ENCODE measurements at places on chromosomes 1 and 21.

DNA sequence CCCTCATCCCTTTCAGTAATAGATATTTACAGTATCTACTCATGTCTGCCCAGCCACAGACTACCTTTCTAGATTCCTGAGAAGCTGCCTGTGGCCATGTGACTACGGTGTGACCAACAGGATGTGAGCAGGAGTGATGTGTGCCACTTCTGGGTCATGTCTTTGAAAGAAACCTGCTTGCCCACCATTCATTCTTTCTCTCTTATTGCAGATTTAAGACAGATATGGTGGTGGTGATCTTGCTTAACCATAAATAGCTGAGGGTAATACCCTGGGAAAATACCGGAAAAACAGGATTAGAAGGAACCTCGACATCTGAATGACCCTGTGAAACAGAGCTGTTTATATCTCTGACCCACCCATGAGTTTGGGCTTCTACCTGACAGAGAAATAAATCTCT is 41.6 kb upstream of the GUCA2A start:
- no peak for DNase-seq

DNA sequence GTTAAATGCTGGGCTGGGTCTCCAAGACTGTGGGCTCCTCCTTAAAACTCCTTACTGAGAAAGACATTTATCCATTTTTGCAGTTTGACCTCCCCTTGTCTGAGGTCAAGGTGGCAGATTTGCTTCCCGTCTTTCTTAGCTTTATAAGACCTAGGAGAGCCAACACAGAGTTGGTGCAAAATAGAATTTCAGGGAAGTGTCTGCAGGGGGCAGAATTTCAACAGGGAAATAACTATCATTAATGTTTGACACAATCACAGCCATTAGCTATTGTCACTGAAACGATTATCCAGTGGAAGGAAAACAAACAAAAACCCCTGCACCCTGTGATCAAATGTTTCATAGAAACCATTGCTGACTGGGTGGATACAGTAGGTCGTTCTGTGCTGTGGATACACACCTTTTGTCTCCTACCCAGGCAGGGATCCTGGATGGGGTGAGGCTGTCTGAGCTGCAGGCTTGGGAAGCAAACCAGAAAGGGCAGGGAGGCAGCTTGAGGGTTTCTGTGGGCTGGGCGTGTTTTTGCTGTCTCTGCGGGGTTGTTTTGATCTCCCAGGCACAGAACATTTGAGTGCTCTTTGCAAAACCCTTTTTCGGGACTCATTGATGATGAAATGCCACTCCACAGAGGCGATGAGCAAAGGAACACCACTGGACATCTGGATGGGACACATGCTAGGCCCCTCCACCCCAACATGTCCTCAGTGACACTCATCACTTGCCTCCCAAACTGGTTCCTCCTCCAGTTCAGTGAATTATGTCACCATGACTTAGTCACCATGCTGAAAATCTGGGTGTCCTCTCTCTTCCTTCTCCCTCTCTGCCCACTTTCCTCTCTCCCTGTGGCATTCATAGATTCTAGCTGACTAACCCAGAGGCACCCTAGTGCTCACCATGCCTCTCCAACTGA is 94.2 kb upstream of the SERBP1 start:
- DNase-seq, result peak; percentile 94

DNA sequence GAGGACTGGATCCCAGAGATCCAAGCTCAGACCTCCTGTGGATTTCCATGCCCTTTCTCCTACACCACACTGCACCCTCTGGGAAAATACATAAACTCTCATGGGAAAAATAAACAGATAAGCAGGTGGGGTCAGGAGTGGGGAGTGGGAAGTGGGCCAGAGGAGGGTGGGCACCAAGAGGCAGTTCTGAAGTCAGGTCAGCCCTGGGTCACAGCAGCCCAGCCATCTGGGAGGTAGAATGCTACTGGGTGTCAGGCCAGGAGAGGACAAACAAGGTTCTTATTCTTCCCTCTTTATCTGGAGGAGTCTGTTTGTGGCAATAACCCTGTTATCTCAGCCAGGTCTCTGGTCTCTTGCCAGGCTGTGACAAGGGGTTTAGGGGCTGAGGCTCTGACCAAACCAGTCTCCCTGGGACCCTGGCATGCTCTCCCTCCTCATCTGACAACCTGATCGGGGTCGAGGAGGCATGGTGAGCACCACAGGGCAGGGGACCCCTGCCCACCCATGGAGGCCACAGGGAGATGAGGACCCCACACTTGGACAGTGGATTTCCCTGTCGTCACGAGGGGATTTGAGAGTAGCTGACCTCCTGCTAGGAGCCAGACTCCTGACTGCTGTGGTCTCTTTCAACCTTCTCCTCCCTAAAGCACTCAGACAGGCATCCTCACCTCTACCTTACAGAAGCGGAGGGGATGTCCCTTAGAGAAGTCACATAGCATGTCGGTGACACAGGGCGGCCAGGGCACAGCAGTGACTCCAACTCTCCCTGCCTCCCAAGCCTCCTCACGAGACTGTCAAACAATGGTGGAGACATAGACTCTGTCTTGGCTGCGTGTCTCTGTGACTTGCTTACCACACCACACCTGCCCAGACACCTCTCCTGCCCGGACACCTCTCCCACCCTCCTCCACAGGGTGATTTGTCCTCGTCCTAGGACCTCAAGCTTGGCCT is 51.3 kb upstream of the IFFO2 start:
- DNase-seq, result no peak

- DNase-seq, result no peak
Measured at GRCh38 chr1:16167331-16168143, 11.7 kb upstream of the EPHA2 start.

DNA sequence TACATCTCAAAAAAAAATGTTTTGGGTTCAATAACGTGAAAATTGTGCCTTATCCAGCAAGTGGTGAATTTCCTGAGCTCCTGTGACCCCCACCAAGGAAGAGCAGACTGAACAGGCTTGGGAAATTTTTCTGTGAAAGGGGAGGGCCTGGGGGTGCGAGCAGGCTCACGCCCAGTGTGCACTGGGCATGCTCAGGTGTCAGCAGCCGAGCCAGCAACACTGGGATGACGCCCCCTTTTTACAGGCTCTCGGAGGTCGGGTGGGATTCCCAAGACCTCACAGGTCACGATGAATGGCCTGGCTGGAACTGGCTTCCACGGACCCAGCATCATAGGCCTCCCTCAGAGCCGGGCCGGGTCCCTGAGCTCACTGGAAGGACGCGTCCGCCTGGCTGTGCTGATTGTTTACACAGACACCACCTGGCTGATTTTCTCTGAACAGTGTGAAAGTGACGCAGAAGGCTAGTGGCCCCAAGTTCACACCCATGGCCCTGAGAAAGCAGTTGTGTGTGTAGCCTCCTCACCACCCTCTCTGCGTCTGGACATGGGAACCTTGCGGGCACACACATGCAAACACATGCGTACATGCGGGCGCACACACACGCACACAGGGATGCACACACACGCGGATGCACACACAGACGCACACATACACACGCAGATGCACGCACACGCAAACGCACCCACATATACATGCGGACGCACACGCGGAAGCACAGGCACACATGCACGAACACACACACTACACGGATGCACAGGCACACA is 9.2 kb downstream of the CSTB start:
- DNase-seq, result no peak

- DNase-seq, result no peak
Measured at GRCh38 chr21:36751383-36751782, 52.5 kb downstream of the SIM2 start.

GRCh38 chr1:206797534-206798383 is 25.5 kb upstream of the IL10 start:
- DNase-seq, result no peak

- no peak for DNase-seq
Measured at GRCh38 chr1:66475940-66476339, 58.0 kb upstream of the SGIP1 start.

DNA sequence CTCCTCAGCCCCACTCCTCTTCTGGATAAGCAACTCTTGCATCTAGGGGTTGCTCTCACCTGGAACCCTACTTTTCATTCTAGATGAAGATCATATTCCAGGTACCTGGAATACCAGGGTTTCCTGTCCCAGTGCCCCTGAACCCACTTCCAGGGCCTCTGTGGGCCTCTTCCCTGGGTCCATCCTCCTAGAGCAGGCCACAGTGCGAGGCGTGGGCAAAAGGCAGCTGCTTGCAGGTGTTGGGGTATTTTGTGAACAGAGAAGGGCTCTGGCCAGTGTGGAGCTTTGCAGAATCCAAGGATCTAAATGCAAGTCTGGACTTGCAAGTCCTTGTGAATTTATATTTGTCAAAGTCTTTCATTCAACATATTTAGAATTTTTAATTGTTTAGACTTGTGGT is 240.4 kb upstream of the POU3F1 start:
- DNase-seq, result no peak

GRCh38 chr1:177573901-177574300 is 396.0 kb downstream of the SEC16B start:
- no peak for DNase-seq
